GF-D8 (cell line): ENCODE measurements at places on chromosomes 7 and 10.

DNA sequence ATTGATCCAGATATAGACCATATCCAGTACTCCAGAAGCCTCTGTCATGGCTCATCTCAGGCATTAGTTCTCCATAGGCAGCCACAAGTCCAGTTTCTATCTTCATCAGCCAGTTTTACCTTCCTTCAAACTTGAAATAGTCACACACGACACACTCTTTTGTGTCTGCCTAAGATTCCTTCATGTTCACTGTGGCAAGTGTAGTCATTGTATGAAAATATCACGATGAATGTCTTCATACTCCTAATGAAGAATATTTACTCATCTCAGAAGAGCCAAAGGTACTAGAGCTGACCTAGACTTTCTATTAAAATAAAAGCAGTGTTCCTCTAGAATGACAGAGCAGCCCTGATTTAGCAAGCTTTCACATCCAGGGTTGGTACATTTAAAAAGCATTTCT, 230.7 kb downstream of the SNX13 start:
- no peak for DNase-seq

GRCh38 chr10:11527691-11528255, 83.7 kb downstream of the USP6NL start:
- DNase-seq, result no peak

DNA sequence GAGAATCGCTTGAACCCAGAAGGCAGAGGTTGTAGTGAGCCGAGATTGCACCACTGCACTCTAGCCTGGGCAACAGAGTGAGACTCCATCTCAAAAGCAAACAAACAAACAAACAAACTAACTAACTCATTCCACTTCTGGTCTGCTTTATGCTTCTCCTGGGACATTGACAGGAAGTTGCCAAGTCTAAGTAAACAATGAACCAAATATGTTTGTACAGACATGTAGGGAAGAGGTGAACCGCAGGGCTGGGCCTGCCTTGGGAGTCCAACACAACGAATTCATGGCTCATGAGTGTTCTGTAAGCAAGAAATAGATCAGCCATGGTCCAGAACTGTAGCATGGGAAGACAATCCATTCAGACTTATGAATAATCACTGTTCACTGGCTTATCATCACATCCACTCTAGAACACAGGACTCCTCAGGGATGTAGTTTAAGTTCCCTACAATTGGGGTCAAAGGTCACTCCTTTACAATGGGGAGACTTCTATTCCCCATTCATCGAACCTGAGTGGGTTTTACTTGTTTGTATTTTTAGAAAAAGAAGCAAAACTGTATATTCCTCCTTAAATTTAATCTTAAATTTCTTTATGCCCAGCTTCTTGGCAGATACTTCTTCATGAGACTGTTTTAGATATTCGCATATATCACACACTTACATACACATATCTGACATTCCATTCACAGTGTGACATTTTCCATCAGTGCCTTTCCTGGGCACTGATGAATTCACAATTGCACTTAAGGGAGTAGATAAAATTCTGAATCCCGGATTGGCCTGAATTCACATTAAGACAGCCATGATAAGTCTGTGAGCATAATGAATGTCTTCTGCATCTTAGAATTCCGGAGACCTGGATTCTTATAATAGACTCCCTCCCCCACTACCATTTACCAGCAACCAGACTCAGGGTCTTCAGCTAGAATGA, 159.1 kb upstream of the EEPD1 start:
- no peak for DNase-seq

DNA sequence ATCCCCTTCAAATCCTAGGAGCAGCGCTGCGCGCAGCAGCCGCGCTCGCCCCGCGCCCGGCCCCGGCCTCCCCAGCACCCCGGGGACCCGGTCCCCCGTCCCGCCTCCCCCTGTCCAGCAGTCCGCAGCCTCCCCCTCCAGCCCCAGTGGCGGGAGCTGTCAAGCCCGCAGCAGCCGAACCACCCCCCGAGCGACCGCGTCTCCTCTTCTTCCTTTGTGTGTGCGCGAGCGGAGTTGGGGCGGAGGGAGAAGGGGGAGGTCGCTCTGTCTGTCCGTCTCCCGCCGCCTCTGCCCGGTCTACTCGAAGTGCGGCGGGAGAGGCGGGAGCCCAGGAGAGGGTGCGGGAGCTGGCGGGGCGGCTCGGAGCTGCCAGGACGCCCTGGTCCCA, 375 bp upstream of the CHN2 start:
- no peak for DNase-seq

DNA sequence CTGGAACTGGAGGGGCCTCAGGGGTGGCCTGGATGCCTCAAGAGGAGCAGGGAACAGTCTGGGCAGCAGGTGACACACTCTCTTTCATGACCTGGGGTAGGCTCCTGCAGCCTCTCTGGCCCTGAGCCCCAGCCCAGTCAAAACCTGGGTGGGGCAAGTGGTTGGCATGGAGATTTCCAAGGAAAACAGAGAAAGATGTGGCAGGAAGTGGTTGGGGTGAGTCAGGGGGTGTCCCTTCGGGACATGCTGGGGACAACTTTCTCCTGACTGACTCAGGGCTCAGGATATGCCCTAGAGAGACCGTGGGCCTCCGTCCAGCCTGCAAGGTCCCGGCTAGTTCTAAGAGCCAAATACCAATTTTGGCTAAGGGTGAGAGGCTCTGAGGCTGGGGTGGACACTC, 2.9 kb downstream of the AQP1 start:
- no peak for DNase-seq

DNA sequence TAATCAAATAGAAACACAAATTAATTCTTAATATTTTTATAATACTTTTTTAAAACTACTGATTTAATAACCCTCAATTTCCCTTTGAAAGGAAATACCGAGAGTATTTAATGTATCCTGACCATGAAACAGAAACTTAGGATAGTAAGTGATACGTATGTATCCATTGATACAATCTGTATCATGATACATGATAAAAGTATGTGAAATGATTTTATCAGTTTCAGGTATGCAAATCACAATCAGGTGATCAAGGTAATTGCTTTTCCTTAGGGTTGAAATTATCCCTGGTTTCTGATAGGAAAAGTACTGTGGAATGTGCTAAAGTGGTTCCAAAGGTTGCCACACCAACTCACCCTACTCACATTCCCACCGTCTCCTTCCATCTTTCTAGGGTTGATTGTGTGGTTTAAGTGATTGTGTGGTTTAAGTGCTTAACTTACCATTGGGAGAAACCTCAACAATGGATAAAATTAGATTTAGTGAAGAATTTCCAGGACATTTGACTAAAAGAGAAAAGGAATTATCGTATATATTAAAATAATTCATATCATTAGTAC, 138.3 kb downstream of the LRRN3 start:
- DNase-seq, result no peak

- no peak for DNase-seq
Measured at GRCh38 chr7:30459591-30460245, 18.9 kb downstream of the NOD1 start.

- no peak for DNase-seq
Measured at GRCh38 chr7:91720260-91720937, 160.1 kb downstream of the MTERF1 start.

GRCh38 chr10:32577448-32577847, 131.5 kb downstream of the CCDC7 start:
- no peak for DNase-seq

DNA sequence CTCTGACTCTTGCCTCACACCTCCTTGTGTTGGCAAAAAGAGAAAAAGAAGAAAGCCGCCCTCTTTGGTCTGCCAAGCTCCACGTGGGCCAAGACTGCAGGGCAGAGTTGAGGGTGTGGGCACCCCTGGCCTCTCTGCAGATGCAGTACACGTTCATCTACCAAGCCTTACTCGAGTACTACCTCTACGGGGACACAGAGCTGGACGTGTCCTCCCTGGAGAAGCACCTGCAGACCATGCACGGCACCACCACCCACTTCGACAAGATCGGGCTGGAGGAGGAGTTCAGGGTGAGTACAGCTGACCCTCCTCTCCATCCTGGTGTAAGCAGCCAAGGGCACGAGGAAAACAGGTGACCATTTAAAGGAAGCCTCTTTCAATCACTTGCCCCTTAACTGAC, 56.1 kb downstream of the MKI67 start:
- no peak for DNase-seq

DNA sequence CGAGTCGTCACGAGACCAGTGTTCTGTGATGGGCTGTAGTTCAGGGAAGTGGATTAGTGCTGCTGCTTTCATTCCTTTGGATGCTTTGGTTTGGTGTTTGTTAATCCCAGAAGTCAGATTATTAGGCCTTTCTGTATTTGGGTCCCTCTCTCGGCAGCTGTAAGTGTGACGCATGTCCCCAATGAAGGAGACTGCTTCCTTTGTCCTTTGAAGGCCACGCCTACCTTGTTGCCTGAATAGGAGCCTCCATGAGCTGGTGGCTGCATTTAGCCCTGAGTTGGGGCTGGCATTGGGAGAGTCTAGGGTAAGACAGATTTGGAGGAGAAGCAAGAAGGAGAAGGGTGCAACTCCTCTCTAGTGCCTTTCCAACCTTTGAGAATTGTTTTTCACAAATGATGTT, 34.5 kb downstream of the DOCK1 start:
- no peak for DNase-seq

GRCh38 chr10:93065675-93066543, 5.3 kb downstream of the CYP26C1 start:
- no peak for DNase-seq

- no peak for DNase-seq
Measured at GRCh38 chr7:116259871-116260440, 49.6 kb downstream of the TES start.

- DNase-seq, result no peak
Measured at GRCh38 chr10:121403527-121403926, 194.7 kb downstream of the FGFR2 start.

GRCh38 chr7:24127930-24128329, 156.1 kb upstream of the NPY start:
- DNase-seq, result no peak

GRCh38 chr10:99234791-99235657, 628 bp downstream of the HPSE2 start:
- DNase-seq, result no peak

DNA sequence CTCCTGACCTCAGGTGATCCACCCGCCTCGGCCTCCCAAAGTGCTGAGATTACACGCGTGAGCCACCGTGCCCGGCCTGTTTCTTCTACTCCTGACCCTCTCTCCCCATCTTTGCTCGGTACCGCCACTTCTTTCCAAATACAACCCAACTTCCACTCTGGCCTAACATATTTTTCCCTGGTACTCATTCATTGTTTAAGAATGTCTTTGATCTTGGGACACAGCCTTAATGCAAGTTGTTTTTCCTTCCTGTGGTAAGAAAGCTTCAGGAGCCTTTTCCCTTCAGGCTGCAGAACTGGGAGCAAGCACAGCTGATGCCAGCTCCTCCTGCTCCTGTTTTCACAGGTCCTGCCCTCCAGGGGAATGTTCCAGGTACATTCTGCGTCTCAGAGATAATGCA, 13.7 kb downstream of the CALML3 start:
- DNase-seq, result no peak

DNA sequence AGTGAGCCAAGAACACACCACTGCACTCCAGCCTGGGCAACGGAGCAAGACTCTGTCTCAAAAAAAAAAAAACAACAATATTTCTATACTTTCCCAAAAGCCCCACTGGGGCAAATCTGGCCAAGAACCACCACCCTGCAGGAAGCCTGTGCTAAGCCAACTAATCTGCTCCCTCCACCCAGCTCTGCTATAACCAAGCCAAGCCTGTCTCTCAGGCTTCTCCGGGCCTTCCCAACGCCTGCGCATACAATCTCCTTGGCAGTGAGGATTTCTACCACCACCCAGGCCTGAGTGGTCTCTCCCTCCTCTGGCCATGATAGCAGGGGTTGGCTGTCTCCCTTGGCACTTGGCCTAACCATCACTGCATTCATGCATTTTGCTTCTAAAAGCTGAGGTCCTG, 14.2 kb downstream of the DDX56 start:
- DNase-seq, result no peak

- DNase-seq, result no peak
Measured at GRCh38 chr10:98511876-98512275, 65.1 kb upstream of the HPS1 start.

DNA sequence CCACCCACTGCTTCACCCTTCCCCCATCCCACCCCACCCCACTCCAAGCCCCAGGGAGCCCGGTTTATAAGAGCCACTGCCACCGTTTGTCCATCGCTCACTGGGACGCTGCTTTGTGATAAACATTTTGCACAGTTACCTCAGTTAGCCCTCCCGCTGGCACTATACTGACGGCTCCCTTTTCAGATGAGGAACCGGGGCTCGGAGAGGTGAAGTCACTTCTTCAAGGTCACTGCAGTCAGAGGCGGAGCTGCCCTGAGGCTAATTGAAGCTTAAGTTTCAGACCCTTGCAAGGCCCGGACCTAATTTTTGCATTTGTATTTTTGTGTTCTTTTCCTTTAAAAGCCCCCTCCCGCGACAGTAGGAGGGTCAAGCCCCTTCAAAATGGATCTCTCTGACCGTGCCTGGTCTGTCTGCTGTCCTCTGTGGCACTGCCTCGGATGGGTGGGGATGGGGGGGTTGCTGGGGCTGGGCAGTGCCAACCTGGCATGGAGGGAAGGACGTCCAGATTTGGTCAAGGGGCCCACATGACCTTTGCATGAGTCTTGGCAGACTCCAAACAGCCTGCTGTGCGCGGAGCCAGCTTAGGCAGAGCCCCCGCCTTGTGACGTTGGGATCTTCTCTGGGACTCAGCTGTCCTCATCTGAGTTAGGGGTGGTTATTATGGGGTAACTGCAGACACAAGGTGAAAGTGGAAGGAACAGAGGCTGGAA, 17.7 kb upstream of the NODAL start:
- DNase-seq, result no peak

DNA sequence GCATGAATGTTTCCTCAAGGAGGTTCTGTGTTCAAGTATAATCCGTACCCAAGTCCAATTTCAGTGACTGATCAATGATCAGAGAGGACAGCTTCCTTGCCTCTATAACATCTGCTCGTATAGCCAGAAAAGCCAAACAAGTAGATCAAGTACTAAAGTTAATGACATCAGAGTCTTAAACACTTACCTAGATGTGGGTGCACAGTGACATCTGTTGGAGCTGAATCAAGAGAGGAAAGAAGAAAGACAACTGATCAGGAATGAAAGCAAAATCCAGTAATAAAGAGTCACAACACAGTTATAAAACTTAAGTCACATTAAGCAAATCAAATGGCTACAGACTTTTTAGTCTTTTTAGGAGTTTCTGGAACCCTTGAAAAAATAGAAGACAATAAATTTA, 236.5 kb downstream of the RELN start:
- DNase-seq, result no peak

GRCh38 chr7:134941952-134942351, 44.4 kb upstream of the AGBL3 start:
- no peak for DNase-seq
